ENCODE measurements at places on chromosomes 16 and 17.

- DNase-seq = no peak
Measured at GRCh38 chr16:74462361-74462760, 41.1 kb upstream of the CLEC18B start.

DNA sequence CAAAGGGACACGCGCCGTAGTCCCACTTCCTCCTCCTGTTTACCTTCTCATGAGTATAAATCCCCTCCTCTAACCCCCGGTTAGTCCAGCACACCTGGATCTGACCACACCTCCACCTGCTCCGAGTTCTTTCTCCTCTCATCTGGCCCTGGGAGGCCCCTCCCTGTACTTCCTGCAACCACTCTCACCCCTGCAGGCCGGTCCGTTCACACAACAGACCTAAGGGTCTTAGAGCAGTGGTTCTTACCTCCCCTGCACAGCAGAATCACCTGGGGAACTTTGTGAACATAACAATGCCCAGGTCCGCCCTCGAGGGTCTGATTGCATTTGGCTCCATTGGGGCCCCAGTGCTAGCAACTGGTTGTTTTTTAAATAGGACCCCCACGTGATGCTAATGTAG lies 24.8 kb downstream of the TMEM114 start:
- no peak for DNase-seq

- DNase-seq = no peak
Measured at GRCh38 chr16:20726661-20727060, 15.0 kb downstream of the THUMPD1 start.

DNA sequence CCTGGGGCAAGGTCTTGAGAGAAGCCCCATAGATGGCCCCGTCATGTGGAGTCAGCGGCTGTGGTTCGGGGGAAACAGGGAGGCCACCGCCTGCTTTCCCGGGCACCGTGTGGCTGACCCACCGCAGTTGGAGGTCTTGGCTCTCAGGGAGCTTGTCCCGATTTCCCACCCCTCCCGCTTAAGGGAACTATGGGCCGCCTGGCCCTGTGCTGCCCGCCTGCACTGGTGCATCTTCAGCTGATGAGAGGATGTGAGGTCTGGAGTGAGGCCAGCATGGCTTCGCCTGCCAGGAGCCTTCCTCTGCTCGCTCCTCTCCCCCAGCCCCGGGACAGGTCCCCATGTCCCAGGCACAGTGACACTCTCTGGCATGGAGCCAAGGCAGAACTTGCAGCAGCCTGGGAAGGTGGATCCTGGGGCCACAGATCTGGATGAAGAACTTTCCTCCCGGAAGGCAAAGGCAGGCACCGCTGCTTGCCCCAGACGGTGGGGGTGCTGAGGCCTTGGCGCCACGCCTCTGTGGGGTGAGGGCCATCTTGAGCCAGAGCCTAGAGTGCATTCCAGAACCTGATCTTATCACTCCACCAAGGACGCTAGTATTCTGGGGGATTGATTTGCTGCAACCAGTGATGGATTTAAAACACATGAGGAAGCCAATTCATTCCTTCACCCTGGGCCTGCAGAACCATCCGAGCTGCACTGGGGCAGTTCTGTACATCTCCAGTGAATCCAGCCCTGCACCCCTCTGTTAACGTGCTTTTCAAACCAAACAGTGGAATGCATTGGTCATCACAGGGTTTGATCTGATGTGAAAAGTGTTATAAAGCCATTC lies 178.6 kb upstream of the TNRC6C start:
- no peak for DNase-seq

GRCh38 chr16:78993346-78993745 lies 607.2 kb downstream of the MAF start:
- DNase-seq = no peak

- DNase-seq = no peak
Measured at GRCh38 chr17:77999413-78000173, 41.1 kb downstream of the TNRC6C start.

- DNase-seq = no peak
Measured at GRCh38 chr16:49356728-49357488, 16.7 kb upstream of the C16orf78 start.

DNA sequence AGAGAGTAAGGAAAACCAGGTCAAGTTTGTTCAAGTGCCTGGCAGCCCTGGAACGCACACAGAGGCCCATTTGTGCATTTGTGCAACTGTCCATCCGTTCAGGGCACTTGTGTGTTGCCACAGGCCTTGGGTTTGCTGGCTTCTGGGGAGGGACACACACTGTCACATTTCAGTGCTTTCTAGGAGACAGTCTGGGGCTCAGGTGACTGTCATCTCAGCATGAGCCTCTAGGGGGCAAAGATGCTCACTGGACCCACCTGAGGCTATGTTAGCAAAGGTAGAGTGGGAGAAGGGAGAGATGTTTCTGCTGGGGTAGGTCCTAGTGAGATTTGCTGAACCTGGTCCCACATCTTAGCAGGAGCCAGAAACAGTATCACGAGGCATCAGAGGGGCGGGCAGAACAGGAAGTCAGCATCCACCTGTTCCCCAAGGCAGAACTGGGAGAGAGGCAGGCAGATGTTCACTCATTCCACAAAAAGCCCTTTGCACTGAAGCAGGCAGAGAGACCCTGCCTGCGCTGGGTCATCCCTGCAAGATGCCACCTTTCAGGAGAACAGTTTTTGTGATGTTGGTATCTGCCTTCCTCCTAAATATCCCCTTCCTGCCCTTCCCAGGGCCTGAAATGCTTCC lies 48.5 kb downstream of the RAI1 start:
- DNase-seq = no peak

DNA sequence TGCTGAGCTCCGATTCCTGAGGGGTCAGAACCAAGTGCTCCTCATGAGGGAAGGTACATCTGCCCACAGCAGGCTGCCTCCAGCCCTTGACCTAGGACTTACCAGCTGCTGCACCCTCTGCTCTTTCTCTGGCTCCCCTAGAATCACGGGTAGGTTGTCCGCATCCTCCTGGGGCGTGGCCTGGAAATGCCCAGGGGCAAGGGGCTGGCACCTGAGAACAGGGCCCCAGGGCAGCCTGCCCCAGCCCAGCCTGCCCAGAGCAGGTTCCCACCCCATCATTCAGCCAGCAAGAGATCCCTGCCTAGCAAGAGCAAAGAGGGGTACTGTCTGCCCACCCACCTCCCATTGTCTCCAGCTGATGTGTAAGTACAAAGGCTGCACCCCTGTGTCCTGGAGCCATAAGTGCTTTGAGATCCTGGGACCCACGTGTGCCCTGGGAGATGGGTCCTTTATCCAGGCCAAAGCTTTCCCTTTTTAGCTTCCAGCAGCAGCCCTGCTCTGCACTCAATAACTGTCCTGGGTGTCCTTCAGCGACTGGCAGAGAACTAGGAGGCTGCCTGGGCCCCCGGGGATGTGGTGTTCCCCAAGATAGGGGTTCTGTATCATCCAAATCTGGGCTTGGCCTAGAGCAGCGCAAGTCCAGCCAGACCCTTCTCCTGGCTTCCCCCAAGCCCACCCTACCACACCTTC lies 5.1 kb downstream of the TSPOAP1 start:
- no peak for DNase-seq

GRCh38 chr16:23365602-23366240 lies 63.6 kb downstream of the SCNN1B start:
- no peak for DNase-seq
